SJSA1 (cell line): ENCODE measurements at places on chromosomes 11 and 22. TPM values are rescaled to one million over a fixed set of nuclear protein-coding genes. Genes with fewer than 3 reads are reported as not detected.
A peak's percentile ranks its signal among the peaks of the same experiment; 100 is the strongest.

- H3K4me1 ChIP-seq: no peaks in the 10 kb centered on the region
- no peaks in the 10 kb centered on the region for H3K36me3 ChIP-seq
- DNase-seq: no peak
- no peak overlapping the region for H3K27ac ChIP-seq
Measured at GRCh38 chr11:1231396-1232020, 8.6 kb downstream of the MUC5B start.

- H3K36me3 ChIP-seq: no peaks in the 10 kb centered on the region
- H3K4me1 ChIP-seq: peaks cover 14% of the 10 kb centered on the region
- no peak overlapping the region for H3K27ac ChIP-seq
- peaks cover 45% of the 10 kb centered on the region for H3K27me3 ChIP-seq
- H3K4me3 ChIP-seq: no peak overlapping the region
Measured at GRCh38 chr22:43344520-43344787, 1.3 kb upstream of the SCUBE1 start.

- no peaks in the 10 kb centered on the region for H3K36me3 ChIP-seq
- H3K27me3 ChIP-seq: no peaks in the 10 kb centered on the region
- H3K27ac ChIP-seq: no peak overlapping the region
- no peaks in the 10 kb centered on the region for H3K4me1 ChIP-seq
- no peak for DNase-seq
- H3K4me3 ChIP-seq: no peak overlapping the region
Measured at GRCh38 chr11:101617735-101618332, 34.0 kb upstream of the TRPC6 start.

GRCh38 chr22:50257451-50258360, 3.8 kb downstream of the MAPK12 start:
- peaks cover 11% of the 10 kb centered on the region for H3K4me1 ChIP-seq
- H3K27me3 ChIP-seq: peaks cover 18% of the 10 kb centered on the region

The NEFH gene
- total RNA-seq: not detected in 2 replicates

DNA sequence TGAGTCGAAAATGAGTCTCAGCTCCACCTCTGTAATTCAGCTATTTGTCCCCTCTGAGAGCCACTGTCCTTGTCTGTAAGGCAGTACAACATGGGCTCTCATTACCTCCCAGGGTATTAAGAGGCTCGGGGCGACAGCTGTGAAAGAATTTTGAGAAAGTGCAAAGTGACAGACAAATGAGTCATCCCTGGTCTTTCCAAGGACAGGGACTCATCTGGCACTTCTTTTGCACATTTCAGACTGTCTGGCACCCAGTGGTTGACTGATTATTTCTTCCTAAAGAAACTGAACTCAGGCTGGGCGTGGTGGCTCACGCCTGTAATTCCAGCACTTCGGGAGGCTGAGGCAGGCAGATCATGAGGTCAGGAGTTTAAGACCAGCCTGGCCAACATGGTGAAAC, 62.1 kb upstream of the ARFGAP3 start:
- no peak overlapping the region for H3K4me3 ChIP-seq
- DNase-seq: peak; percentile 84
- peak overlapping the region; percentile 76 for H3K27ac ChIP-seq
- H3K27me3 ChIP-seq: no peaks in the 10 kb centered on the region
- peaks cover 51% of the 10 kb centered on the region for H3K4me1 ChIP-seq
- no peaks in the 10 kb centered on the region; the same call in 1 of the 2 replicates for H3K36me3 ChIP-seq

The TRIM3 gene
- total RNA-seq: 9.1 and 11.0 TPM in 2 replicates

GRCh38 chr22:49103314-49104059, 724.2 kb downstream of the BRD1 start:
- H3K27ac ChIP-seq: no peak overlapping the region
- no peak overlapping the region for H3K4me3 ChIP-seq
- H3K36me3 ChIP-seq: no peaks in the 10 kb centered on the region
- DNase-seq: no peak
- no peaks in the 10 kb centered on the region for H3K4me1 ChIP-seq

The HEPHL1 gene
- not detected in 2 replicates for total RNA-seq

DNA sequence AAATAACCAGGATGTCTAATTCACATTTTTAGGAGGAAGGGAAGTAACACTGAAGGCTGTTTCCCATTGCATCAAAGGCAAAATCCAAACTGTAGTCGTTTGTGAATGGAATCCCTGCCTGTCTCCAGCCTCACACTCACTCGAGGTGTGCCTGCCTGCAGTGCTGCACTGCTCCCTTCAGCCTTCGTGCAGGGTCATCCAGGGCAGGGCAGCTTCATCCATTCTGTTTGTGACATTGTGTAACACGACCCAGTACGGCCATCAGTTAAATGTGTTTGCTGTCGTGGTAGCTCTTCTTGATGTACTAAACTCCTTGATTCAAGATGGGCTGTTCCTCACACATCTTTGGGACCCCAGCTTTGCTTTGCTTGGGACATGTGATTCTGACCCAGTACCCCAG, 34.3 kb downstream of the LDLRAD3 start:
- H3K4me1 ChIP-seq: no peaks in the 10 kb centered on the region
- no peak overlapping the region for H3K4me3 ChIP-seq
- H3K27ac ChIP-seq: no peak overlapping the region
- DNase-seq: no peak
- H3K36me3 ChIP-seq: no peaks in the 10 kb centered on the region

GRCh38 chr22:37419969-37420685, 7.2 kb downstream of the ELFN2 start:
- no peak overlapping the region for H3K4me3 ChIP-seq
- no peak for DNase-seq
- no peak overlapping the region for H3K27ac ChIP-seq
- H3K4me1 ChIP-seq: peaks cover 6% of the 10 kb centered on the region
- no peaks in the 10 kb centered on the region for H3K36me3 ChIP-seq
- peaks cover 51% of the 10 kb centered on the region for H3K27me3 ChIP-seq

The ARHGAP8 gene
- not detected in 2 replicates for total RNA-seq

The PGR gene
- not detected in 2 replicates for total RNA-seq

The NCAM1 gene
- total RNA-seq: 23.7 and 33.0 TPM in 2 replicates

DNA sequence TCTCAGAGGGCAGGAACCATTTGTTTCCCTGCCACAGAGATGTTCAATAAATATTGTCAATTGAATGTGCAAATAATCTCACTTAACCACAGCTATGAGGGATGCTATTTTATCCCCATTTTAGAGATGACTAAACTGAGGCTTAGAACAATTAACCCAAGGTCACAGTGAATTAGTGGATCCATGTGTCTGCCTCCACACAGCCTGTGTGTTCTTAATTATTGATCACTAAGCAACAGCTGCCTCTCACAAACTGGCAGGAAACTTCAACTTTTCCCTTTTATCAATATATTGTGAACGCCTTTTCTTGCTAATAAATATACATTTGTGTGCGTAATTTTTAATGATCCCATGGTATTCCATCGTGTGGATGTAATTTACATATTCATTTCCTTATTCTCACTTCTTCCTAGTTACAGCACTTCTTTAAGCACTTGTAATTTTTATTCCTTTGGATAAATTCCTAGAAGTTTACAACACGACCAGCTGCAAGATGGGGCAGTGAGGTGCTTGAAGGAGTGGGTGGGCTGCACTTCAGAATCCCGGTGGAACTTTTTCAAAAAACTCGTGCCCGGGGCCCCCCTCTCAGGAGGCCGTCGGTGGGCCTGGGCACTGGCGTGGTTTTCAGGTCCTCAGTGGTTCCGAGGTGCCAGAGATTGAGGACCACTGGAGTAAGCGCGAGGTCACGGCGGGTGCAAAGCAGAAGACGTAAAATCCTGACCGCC, 915 bp upstream of the SREBF2 start:
- H3K4me1 ChIP-seq: peaks cover 13% of the 10 kb centered on the region
- no peak for DNase-seq
- H3K36me3 ChIP-seq: peaks cover 20% of the 10 kb centered on the region
- H3K4me3 ChIP-seq: peak overlapping the region; percentile 67
- H3K27me3 ChIP-seq: no peaks in the 10 kb centered on the region
- peak overlapping the region; percentile 46 for H3K27ac ChIP-seq

DNA sequence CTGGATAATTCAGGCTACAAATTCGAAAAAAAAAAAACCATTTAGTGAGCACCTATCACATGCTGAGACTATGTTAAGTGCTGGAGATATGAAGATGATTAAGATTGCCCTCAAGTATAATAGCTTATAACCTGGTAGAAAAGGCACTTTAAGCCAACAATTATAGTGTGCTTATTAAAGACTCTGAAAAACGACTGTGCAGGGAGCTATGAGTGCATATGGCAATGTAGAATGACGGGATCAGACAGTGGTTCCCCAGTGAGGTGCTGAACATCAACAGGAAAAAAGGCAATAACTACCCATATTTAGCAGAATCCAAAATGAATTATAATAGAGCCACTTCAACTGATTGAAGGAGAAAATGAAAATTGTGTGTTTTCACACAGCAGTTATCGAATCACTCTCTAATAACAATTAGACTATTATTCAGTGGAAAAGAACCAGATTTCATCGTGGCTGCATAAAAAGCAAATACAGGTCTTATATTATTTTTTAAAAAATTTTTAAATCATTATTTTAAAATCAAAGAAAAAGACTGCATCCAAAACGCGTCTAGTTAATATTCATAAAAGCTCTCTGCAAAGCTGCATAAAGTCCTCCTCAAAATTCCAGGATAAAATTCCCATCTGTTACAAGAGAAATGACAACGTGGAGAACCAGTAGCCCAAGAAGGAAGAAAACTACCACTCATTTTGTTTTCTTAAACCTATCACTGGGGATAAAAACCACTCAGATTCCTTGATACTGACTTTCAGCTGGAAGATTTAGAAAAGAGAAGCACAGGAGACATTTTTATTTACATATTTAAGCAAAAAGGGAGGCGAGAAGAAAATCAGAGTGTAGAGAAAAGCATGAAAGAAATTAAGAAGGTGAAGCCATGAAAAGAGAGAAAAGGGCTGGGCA, 1.1 kb downstream of the MTMR2 start:
- H3K4me3 ChIP-seq: peak overlapping the region; percentile 80
- H3K36me3 ChIP-seq: peaks cover 4% of the 10 kb centered on the region; the same call in 1 of the 2 replicates
- peak overlapping the region; percentile 90 for H3K27ac ChIP-seq

The SYT9 gene
- not detected in 2 replicates for total RNA-seq

DNA sequence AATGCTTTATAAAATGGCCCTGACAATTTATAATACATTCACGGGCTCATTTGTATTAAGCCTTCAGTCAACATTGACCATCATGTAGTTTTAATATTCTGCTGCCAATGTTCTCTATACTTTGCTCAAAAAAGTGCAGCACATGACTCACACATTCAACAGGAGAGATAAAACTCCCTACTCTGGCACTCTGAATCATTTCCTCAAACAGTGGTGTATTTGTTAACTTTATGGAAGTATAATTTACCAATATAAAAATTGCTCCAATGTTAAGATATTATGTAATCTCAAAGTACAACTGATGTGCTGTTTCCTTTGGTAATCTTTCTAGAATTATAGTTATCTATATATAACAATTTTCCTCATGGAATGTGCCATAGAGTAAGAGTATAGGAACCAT, 39.9 kb downstream of the MAML2 start:
- H3K27ac ChIP-seq: 0 out of 2 replicates have a peak overlapping the region, but pooled peaks have one; percentile 26
- no peaks in the 10 kb centered on the region for H3K27me3 ChIP-seq
- peaks cover 50% of the 10 kb centered on the region for H3K4me1 ChIP-seq

The PDE2A gene
- total RNA-seq: not detected in 2 replicates
